ENCODE measurements at places on chromosomes 6 and 20. TPM values are rescaled to one million over a fixed set of nuclear protein-coding genes. Genes with fewer than 3 reads are reported as not detected.

The PLA2G7 gene
- 3.0 TPM for total RNA-seq

The TRIM10 gene
- 3.9 TPM for total RNA-seq

The PPP1R14C gene
- 33.5 TPM for total RNA-seq

The RIMS4 gene
- 0.51 TPM for total RNA-seq

The CGA gene
- not detected for total RNA-seq

The HLA-DOB gene
- 0.38 TPM for total RNA-seq

The SPAG4 gene
- total RNA-seq: 5.9 TPM

The CABLES2 gene
- 5.4 TPM for total RNA-seq
